LHCN-M2 (cell line): ENCODE measurements at places on chromosomes 1 and 21.

GRCh38 chr21:40074198-40074597 lies 207.0 kb downstream of the PCP4 start:
- DNase-seq, result no peak

DNA sequence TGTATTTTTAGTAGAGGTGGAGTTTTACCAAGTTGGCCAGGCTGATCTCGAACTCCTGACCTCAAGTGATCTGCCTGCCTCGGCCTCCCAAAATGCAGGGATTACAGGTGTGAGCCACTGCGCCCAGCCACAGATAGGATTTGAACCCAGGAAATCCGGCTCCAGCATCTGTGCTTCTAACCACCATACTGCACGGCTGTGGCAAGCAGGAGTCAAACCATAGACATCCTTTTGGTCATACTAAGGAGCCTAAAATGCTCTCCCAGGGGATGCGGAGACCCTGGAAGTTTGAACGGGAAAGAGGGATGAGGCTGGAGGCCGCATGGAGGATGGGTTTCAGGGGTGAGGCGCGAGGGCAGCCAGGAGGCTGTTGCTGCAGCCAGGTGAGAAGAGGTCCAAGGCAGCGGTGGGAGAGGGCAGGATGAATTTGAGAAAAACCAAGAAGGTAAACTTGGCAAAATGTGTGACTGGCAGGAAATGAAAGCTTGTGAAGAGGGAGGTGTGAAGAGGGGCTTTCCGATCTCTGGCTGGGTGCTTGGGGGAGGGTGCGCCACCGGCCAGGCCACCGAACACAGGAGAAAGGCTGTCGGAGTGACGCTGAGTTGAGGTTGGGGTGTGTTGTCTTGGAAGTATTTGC lies 24.0 kb upstream of the CDK18 start:
- no peak for DNase-seq

- peak; percentile 38 for DNase-seq
These were observed 10.5 kb downstream of the RO60 start for GRCh38 chr1:193069748-193070385.

GRCh38 chr1:8276173-8276914 lies 41.6 kb upstream of the SLC45A1 start:
- DNase-seq, result no peak

DNA sequence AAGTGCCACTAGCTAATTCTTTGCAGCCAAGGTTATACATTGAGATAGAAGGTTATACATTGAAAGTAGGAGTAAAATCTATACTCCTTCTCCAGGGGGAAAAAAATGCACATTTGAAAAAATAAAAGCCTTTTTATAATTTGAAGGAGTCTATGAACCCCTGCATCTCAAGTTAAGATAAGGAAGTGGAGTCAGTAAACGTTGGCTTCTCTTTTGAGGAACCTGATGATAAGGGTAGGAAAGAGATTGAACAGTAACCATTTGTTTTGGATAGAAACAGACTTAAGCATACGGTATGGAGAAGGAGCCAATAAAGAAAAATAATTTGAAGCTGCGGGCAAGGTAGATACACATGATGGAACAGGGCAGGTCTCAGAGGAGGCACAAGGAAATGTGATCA lies 64.1 kb downstream of the RPAP2 start:
- no peak for DNase-seq

GRCh38 chr1:29083317-29084195 lies 40.1 kb downstream of the TMEM200B start:
- no peak for DNase-seq

- no peak for DNase-seq
These were observed 20.6 kb upstream of the ADAMTS1 start for GRCh38 chr21:26865857-26866256.

- DNase-seq, result no peak
These were observed 5.2 kb upstream of the BCAS2 start for GRCh38 chr1:114586513-114587047.

DNA sequence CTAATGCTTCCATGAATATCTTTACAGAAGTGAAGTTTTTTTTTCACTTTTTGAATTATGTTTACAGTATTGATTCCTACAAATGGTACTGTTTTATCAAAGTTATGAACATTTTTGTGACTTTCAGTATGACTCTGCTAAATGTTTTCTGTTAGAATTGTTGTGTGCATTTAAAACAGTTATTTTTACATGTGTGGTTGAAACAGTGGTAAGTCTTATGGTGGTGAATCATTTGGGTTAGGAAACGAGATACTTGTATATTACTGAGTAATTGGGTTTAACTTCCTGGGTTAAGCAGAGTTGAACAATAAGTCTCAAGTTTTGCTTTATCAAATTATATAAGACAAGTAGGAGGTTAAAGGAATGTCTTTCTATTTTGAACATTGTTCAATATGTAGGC lies 66.8 kb downstream of the VPS13D start:
- DNase-seq, result peak; percentile 74

DNA sequence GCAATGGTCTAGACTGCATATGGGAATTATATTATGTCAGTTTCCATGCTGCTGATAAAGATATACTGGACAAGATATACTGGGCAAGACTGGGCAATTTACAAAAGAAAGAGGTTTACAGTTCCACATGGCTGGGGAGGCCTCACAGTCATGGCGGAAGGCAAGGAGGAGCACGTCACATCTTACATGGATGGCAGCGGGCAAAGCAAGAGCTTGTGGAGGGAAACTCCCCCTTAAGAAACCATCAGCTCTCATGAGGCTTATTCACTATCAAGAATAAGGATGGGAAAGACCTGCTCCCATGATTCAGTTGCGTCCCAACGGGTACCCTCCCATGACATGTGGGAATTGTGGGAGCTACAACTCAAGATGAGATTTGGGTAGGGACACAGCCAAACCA lies 21.2 kb downstream of the CCT8 start:
- DNase-seq, result no peak

DNA sequence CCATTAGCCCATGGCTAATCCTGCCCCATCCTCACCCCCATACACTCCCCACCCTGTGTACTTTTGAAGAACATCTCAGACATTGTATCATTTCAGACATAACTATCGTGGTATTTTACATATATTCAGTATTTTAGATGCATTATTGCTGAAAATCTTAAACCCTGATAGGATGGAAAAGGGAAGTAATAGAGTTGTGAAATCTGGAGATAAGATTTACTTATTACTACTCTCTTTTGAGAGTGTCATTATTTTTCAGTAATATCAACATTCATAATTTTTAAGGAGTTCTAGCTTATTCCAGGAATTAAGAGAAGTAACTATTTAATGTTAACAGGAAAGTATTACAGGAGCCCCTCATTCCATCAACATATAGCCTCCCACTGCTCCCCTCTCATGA lies 34.4 kb downstream of the ADCY10 start:
- no peak for DNase-seq

DNA sequence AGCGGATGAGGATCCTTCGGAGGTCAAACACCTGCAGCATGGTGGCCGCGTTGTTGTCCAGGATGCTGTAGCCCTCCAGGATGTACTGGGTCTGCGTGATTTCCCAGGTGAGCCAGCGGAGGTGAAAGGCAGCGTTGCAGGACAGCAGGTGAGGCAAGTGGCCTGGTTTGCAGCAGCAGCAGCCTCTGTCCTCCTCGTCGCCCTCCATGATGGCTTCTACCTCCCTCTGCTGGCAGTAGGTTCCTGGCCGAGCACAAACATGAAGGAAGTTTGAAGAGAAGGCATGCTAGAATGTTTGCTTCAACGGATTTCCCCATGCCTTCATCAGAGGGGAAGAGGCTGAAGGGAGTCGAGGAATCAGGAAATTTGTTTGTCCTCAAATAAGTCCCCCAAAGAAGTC lies 74.7 kb downstream of the NTPCR start:
- DNase-seq, result peak; percentile 39

GRCh38 chr1:156905651-156906050 lies 12.1 kb downstream of the PEAR1 start:
- DNase-seq, result no peak

- peak; percentile 32 for DNase-seq
These were observed 643 bp downstream of the NRAS start for GRCh38 chr1:114715952-114716303.

- DNase-seq, result no peak
These were observed 14.0 kb upstream of the GNG4 start for GRCh38 chr1:235663628-235664027.

DNA sequence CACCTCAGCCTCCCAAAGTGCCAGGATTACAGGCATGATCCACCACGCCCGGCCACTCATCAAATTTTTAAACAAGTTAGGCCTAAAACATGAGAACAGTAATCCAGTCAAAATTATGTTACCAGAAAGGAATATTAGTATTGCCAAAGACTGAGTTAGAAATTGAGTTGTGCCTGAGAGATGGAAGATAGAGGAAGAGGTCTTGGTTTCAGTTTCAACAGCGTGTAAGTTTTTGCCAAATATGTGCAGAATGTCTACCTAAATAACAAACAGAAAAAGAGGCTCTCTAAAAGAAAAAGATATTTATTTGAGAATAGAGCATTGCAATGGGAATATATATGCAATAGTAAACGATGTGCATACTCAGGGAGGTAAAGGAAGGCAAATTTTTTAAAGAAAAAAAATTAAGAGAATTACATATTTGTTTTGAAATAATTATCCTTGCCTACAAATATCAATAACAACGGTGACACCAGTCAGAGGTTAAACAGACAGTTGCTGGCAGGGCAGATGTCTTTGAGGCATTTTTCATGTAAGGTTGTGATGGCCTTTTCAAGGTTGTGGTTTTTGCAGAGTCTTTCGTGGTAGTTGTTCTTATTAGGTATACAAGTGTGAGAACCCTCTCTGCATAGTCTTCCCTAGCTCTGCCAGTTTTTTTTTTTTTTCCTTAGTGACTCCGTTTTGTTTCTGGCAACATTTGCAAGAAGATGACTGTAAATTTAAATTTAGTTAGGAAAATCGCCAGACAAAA lies 2.2 kb upstream of the CD1B start:
- DNase-seq, result no peak

DNA sequence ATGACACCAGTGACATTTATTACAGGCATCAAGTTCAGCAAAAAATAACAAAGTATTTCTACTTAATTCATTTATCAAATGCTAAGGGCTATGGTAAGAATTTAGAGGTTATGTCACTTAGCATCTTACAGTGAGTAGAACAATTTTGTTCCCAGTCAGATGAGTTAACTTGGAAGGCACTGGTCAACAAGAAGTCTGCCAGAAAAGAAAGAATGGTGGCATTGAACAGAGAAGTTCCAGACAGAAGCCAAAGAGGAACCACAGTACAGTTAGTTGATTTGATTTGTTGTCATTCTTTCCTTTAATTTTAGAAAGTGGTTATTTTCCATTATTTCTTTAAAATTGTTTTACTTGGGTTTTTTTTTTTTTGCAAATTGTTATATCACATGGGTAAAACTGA lies 232.2 kb upstream of the PKN2 start:
- no peak for DNase-seq

DNA sequence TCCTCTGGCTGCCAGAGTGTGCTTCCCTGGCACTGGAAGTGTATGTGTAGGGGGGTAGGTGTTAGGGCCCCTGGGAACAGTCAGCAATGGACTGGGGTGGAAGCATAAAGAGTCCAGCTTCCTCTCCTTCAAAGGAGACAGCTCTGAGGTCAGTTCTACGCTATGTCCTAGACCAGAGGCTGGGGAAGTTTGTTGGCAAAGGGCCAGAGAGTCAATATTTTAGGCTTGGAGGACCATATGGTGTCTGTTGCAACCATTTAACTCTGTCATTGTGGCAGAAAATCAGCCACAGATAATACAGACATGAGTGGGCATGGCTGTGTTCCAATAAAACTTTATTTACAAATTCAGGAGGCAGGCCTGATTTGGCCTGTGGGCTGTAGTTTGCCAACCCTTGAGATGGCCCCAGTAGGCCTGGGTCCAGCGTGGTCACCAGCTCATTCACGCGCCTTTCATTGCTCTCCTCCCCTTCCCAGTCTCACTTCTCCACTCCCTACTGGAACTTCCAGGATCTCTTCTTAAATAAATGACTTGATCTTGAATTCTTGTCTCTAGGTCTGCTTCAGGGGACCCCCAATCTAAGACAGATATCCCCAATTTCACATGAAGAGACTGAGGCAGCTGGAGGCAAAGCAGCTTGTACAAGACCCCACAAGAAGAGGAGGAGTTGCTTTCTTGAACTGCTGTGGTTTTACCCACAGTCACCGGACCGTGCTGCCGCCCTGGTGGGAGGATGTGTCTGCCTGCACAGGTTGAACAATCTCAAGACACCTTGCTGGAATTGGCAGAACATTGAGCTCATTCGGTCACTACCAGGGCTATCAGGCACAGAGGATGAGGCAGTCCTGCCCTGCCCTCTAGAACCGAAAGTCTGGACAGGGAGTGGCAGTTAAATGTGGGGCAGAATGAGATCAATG lies 162.4 kb upstream of the POU3F1 start:
- no peak for DNase-seq
